ENCODE measurements at places on chromosomes 13 and 19.

DNA sequence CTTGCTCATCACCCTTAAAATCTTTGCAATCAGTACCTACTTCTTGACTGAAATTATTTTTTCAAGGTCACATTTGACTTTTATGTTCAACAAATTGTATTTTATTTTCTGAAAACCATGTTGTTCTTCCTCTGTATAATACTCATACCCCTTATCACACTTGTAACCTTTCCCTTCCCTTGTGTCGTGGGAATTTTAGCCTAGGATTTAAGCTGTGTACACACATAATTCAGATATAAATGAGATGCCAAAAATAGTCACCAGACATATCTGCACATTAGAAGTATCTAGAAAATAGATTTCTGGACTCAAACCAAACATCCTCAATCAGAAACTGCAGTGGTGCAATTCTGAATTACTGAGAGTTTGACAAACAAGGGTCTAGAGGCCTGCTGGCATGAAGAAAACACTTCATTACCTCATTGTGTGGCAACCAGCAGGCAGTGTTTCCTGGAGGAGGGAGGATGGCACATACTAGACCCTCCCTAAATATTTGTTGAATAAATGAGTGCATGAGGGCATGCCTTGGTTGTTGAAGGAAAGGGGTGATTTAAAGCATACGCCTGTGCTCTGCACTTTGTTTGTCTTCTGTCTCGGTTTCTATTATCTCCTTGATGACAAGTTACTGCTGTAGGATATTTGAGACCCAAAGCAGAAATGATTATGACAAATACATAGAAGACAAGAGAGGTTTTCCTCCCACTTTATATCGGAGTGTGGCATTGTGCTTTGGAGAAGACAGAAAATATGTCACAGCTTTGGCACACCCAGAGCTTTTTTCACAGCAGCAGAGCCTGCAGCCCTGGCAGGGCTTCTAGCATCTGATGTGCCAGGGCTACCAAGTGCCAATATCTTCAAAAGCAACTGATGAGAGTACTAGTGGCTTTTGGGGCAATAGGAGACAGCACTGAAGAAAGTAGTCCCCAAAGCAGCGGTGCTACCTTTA is 881.1 kb downstream of the PCDH9 start:
- DNase-seq: no peak

GRCh38 chr19:41746593-41747227 is 8.6 kb upstream of the CEACAM6 start:
- DNase-seq: peak; percentile 26

GRCh38 chr19:13839938-13840304 is 37.0 kb upstream of the NANOS3 start:
- no peak for DNase-seq

DNA sequence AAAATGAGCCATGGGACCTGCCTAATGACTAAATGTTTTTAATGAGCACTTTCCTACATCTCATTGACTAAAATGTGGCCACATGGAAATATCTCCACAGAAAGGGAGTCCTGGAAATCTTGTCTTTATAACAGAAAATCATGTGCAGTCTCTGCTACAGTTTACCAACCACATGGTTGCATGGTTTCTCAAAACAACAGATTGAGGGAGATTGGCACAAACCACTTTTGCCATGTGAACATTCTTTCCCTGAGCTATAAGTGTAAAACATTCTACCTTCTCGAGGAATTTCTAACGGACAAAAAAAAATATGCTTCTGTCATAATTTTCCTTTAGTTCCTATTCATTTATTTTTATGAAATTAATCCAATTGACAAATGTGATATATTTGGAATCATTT is 218.9 kb upstream of the SLITRK5 start:
- DNase-seq: peak; percentile 14

DNA sequence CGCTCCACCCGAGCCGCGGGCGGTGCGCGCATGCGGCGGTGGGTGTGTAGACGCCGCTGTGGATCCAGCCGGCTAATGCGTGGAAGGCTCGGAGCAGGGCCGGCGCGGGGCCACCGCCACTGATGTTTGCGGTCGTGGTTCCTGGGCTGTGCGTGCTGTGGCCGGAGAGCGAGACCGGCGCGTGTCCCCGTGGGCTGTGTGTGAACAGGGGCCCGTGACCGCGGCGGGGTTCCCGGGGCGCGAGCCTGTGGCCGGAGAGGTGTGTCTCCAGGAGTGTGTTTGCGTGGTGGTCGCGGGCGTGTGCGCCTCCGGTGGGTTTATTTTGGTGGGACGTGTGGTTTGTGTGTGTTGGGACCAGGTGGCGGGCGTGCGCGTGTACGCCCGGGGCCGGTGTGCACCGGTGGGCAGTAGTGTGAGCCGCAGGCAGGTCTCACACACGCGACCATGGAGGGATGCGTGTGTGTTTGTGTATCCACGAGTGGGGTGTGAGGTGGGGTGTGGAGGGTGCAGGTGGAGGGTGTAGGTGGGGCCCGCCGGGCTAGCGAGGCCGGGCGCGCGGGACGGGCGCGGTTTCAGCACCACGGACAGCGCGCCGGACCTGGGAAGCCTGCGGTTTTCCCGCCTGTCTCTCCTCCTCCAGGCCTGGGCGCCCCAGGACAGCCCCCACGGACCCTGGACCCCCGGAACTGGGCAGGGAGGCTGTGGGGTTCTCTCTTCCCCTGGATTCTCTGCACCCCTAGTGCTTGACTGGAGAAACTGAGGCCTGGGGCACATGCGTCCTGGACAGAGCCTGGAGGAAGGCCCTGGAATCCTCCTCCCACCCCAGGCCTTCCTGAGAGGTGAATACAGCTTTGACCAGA is 1.6 kb downstream of the HCN2 start:
- no peak for DNase-seq

DNA sequence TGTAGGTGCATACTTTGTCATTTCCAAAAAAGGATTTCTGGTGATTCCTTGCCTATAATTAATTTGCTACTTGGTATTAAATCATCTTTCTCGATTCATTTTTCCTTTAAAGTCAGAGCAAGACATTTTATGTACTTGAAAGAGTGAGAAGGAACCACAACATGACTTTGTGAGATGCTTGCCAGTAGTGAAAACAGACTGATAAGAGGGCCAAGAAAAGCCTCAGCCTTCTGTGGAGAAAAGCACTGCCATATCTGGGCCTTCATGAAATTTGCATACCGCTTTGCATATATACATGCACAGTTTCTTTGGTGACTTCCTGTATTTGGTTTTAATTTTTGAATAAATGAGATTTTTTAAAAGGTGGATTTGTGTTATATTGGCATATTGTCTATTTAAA is 128.4 kb downstream of the CDK8 start:
- DNase-seq: no peak

GRCh38 chr13:113413898-113414282 is 39.4 kb downstream of the ADPRHL1 start:
- no peak for DNase-seq
